ENCODE measurements at places on chromosomes 1 and 21.

DNA sequence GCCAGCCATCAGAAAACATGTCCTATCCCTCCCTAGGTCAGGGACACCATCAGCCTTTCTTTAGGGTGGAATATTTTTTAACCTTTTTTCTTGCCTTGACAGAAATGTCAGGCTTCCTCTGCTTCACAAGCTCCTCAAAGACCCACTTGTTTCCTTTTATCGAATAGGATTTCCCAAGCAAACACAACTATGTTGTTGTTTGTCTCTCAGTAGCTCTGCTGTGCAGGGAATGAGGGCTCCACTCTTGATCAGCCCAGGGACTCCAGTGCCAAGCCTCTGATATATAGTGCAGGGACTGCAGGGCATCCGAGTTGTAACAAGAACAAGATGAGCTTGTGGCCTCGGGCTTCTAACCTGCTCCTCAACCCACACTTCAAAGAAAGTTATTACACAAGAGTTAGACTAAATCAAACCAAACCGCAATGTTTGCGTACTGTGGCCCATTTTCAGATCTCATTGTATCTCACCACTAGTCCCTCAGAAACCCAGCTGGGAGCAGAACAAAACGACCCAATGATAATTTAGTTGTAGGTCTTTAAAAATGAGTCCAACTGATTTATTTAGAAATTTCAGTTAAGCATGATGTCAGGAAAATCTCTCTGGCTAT lies 108.1 kb downstream of the ATG4C start:
- no peak for DNase-seq

DNA sequence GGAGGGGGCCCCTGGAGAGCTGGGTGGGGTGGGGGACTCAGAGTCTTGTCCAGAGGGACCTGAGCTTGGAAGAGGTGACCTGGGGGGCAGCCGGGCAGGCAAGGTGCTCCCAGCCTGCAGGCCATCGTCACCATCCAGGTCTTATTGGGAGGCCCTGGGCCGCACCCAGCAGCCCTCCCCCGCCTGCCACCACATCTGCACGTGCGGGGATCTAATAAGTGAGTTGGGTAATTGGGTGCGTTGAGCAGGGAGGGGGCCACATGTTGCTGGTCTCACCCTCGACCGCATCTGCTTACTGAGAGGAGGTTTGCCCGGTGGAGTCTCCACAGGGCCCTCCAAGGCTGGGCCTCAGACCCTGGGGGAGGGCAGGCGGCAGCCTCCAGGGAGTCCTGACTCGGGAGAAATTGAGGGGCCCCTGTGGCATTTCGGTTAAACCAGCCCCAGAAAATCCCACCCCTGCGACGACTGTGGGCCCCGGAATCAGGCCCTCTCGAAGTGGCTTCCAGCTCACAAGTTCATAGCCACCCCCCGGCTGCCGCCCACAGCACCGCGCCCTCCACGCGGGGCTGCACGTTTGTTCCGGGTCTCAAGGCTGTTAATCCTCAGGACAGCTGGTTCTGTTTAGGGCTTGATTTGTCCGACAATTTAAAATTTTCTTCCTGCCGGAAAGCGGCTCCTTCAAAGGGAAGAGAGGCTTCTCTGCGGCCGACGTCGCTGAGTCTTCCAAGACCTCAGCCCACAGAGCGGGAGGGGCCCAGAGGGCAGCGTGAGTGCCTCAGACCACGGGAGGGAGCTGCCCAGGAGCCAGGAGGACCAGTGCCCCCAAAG lies 14.7 kb upstream of the COL6A2 start:
- DNase-seq, result no peak

- DNase-seq, result no peak
These were observed 33.1 kb downstream of the PGBD5 start for GRCh38 chr1:230392920-230393521.

DNA sequence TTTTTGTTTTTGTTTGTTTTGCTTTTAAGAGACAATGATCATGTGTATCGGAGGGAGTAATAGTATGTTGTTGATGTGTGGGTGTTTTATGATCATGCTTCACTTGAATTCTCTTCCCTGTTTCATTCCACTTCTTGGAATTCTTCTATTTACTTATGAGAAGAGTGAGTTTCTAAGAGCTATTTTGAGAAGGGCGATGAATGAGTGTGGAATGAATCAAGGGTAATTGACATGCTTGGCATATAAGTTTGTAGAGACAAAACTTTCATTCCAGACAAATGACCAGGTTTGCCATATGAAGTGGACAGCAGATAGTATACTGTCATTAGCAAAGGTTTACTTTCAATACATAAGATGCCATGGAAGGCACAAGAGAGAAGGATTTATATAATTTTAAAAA lies 42.3 kb upstream of the PDC start:
- no peak for DNase-seq

DNA sequence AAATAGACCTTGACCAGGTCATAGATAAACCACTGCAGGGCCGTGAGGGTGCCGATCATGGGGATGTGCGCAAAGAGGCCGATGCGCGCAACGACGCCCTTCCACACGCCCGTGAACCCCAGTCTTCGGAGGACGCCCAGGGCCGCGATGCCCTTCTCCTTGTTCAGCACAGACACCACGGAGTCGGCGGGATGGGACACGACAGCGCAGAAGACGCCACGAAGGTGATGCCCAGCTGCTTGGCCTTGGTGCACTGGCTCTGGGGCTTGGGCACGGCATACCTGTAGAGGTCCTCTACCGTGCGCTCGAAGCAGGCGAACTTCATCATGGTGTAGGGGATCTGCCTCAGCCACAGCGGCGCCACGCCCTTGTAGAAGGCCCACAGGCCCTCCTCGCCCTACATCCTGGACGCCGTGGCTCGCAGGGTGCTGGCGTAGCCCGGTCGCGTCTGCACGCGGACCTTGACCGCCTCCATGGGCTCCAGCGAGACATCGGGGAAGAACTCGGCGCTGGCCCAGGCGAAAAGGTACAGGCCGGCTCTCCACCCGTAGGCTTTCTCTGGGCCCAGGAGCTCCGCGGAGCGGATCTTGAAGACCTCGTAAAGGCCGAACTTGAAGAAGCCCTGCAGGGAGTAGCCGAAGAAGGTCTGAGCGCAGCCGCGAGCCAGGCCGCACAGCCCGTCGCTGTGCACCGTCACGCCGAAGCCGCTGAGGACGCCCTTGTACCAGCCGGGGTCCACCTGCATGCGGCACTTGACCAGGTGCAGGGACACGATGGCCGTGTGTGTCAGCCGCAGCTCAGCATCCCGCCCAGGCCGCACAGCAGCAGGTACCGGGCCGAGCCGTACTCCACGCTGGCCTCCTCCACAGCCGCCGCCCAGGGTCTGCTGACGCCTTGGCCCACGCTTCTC lies 20.5 kb upstream of the DMRTB1 start:
- DNase-seq, result no peak

DNA sequence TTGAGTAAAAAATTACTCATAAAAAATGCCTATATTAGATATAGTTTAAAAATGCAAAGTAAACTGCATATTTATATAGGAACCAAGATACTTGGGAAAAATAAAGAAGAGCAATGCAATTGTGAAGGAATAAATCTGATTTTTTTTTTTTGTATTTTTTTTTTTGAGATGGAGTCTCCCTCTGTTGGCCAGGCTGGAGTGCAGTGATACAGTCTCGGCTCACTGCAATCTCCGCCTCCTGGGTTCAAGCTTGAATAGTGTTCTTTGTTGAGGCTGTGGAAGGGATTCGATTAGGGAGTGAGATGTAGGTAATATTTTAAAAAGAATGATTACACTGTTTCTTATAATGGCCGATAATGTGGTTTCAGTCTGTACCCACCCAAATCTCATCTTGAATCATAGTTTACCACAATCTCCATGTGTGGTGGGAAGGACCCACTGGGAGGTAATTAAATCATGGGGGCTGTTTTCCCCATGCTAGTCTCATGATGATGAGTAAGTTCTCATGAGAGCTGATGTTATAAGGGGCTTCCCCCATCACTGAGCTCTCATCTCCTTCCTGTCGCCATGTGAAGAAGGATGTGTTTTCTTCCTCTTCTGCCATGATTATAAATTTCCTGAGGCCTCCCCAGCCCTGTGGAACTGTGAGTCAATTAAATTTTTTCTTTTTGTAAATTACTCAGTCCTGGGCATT lies 1765.9 kb downstream of the PLA2G4A start:
- no peak for DNase-seq

GRCh38 chr1:179550746-179551682 lies 24.7 kb downstream of the NPHS2 start:
- no peak for DNase-seq

GRCh38 chr1:59564192-59564891 lies 250.4 kb upstream of the HOOK1 start:
- DNase-seq, result no peak

DNA sequence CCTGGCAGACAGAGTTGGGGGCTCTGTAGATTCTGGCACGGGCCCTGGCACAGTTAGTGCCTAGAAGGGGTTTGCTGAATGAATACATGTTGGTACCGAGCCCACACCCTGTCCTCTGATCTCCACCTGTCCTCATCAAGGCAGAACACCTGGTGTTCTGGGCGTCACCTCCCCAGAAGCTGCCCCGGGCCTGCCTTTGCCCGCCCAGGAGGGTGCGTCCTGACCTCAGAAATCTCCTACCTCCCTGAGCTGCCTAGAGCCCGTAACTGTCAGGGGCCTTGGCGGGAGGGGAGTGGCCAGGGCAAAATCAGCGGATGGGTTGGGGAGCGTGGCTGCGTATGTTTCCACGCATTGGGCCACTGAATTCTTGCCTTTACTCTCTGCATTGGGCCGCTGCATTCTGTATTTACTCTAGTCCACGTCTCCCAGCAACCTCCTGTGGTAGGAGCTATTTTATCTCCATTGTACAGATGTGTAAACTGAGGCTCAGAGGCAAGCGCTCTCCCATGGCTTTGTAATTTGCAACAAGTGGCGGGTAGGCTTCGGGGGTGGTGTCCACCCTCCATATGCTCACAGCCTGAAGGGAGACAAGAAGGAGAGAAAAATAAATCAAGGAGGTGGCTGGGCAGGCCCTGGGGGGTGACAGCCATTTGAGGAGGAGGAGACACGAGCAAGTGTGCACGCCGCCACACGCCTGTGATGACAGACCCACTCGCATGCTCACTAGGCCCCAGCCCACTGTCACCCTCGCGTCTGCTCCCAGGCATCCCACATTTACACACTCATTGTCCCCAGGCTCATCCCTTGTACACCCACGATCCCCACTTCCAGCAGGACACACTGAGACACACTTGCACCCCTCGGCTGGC lies 95.7 kb upstream of the WNT4 start:
- no peak for DNase-seq

GRCh38 chr1:198463709-198464108 lies 76.8 kb downstream of the ATP6V1G3 start:
- DNase-seq, result no peak

- DNase-seq, result no peak
These were observed 7.2 kb upstream of the ETV3L start for GRCh38 chr1:157106813-157107189.

All from naive thymus-derived CD8-positive, alpha-beta T cell (primary cell).